T47D (cell line): ENCODE measurements at places on chromosomes 2 and 18.

GRCh38 chr2:2735041-2735440, 404.0 kb upstream of the MYT1L start:
- DNase-seq = no peak

DNA sequence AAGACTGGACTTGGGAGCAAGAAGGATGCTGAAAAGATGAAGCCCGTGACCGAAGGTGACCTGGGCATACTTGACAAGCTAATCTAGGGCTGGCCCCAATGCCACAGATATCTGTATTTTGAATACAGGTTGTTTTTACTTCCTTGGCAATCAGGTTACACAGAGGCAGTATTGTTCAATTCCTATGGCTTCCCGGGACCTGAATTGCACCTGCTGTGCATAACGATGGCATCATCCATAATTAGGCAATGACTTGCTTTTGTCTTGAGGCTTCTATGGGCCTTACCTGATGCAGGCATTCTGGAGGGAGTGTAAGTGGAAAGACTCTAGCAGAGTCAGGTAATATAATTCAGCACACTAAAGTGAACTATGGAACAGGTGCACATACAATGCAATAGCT, 60.6 kb upstream of the CUL3 start:
- no peak for DNase-seq

DNA sequence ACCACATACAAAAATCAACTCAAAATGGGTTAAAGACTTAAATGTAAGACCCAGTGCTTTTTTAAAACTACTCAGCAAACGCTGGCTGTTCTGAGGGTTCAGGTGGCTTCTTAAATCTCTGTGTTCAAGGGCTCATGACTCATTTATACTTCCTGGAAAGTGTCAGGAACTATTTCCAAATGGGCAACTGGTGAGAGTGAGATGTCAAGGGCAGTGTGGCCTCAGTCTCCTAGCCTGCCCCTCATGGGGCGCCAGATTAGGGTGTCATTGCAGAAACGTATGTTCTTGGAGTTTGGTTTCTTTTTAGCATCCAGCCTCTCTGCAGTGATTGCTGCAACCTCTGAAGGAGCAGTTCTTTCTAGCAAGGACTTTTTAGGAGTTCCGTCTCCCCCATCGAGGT, 485.4 kb downstream of the TNS1 start:
- DNase-seq = no peak

- no peak for DNase-seq
Observed at GRCh38 chr2:235727174-235727573, 233.3 kb downstream of the AGAP1 start.

GRCh38 chr18:37246779-37247340, 318.7 kb downstream of the CELF4 start:
- no peak for DNase-seq

DNA sequence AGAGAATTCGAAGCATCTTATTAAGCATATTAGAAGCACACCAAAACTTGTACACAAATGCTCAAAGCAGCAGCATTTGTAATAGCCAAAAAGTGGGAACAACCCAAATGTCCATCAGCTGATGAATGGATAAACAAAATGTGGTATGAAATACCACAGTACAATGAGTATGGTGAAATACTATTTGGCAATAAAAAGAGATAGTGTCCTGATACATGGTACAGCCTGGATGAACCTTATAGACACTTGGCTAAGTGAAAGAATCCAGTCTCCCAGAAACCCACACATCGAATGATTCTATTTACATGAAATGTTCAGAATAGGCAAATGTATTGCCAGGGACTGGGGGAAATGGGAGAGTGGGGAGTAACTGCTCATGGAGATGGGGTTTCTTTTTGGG, 3.0 kb downstream of the SPATA3 start:
- DNase-seq = no peak

- DNase-seq = no peak
Observed at GRCh38 chr2:153823880-153824279, 47.8 kb upstream of the GALNT13 start.

DNA sequence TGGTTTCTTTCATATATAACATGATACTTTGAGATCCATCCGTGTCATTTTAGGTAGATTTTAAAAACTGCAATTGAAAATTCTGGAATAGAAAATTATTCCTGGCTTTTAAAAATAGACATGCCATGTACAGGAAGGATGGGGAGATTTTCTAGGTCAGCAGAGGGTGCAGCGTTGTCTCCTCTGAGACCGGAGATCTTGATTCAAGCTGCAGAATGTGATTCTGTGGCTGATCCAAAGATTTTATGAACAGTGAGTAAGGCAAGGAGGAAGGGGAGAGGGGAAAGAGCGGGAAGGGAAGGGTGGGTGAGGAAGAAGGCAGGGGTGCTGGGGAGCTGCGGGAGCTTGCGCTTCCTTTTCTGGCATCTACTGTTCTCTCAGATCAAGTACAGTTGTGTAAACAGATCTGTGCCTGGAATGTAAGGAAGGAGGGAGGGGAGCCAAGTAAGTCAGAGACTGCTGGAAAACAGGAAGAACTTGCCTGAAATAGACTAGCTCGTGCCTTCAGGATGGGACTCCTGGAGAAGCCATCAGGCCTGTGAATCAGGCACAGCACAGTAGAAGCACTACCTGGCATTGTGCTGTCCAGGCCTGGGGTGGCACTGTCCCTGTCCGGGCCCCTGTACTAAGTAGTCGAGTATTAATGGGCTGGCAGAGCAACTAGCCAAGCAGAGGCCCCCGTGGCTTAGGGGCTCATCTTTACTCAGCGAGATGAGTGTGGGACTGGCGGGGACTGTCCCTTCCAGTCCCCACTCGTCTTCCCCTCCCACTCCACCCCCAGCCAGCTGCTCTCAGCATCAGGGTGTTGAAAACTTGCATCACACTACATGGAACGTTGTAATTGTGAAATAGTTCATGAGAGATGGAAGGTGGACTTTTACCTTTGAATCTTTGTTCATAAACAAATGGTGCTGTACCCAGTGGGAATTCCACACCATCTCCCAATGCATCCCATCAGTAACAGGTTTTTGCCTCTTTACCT, 163.5 kb downstream of the UXS1 start:
- no peak for DNase-seq

DNA sequence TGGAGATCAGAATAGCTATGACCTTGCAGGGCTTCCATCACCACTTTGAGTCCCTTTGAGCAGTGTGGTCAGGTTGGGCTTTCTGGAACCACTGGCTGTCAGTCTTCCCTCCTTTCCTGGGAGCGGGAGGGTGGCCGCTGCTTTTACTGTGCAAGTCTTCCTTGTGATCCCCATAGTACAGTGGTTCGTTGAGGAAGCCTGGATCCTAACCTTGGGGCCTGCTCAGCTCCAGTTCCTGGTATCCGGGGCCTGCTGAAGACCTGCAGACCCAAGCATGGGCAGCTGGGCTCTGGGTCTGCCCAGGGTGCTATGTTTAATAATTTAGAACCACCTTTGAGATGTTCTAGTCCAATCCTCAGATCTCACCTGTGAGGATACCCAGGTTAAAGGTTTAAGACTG, 104.2 kb downstream of the CLIP4 start:
- no peak for DNase-seq

DNA sequence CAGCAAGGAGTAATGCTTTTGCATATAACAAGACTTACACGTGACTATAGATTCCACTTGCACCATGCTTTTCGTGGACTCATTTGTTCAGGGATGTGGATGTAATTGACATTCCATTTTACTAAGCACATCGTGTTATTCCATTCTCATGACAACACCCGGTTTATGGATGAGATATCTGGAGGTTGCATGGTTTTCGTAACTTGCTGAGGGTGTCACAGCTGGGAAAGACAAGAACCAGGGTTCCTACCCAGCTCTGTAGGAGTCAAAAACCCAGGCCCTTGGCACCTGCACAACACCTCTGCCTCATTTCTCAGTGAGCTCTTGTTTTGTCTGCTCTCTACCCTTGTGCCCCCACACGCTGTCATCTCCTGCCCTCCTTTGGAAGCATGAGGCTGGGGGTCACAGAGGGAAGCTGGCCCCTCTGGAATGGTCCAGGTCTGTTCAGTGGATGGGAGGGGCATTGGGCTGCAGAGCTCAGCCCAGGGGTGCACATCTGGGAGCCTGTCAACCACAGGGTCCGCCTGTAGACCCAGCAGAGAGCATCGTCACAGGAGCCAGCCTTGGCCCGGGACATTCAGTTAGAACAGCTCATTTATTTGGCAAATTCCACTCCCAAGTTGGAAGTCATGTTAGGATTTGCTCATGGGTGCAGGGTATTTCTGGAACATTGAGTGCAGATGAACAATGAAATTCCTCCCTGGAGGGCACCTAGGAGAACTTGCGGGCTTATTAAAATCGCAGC, 120.1 kb upstream of the TWIST2 start:
- DNase-seq = no peak

GRCh38 chr2:236712961-236713673, 143.5 kb downstream of the ACKR3 start:
- no peak for DNase-seq

DNA sequence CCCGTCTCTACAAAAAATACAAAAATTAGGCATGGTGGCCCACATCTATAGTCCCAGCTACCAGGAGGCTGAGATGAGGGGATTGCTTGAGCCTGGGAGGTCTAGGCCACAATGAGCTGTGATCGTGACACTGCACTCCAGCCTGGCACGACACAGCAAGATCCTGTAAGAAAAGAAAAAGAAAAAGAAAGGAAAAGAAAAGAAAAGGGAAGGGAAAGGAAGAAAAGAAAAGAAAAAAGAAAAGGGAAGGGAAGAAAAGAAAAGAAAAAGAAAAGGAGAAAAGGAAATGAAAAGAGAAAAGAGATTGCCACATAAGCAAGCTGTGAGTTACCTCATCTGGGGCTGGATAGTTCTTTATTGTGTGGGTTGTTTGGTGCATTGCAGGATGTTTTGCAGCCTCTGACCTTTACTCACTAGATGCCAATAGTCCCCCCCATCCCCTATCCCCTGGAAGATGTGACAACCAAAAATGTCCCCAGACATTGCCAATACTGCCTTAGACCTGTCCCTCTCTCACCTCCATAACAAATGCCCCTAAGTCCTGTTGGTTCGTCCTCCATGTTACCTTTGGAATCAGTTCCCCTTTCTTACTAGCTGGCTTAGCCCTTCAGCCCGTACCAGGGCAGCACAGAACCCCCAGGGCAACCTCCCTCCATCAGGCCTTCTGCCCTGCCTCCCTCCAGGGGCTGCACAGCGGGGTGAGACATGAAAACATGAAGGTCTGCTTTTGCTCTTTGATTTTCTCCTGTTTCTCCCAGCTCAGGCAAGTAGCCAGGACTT, 8.9 kb downstream of the ASPRV1 start:
- no peak for DNase-seq

DNA sequence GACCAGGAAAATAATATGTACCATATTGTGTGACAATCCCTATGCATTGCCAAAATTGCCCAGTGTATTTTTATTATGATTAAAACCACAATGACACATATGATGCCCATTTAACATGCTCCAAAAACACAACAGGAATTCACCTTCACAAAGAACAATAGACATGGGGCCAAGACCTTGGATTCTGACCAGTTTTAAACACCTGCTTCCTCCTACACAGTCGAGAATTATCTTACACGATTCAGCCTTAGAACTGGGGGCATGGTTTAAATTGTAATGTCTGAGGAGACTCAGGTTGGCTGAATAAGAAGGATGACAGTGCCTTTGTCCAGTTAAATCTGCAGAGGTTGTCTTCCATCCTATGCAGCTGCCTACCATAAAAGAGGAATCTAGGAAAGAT, 212.7 kb downstream of the PLCL1 start:
- DNase-seq = no peak

GRCh38 chr2:205865905-205866441, 183.7 kb downstream of the NRP2 start:
- no peak for DNase-seq

GRCh38 chr2:200406379-200406778, 99.9 kb downstream of the SPATS2L start:
- DNase-seq = no peak
